ENCODE measurements at places on chromosomes 3 and 15. TPM values are rescaled to one million over a fixed set of nuclear protein-coding genes. Genes with fewer than 3 reads are reported as not detected.

GRCh38 chr15:50341616-50342136 is 13.3 kb downstream of the GABPB1 start:
- H3K36me3 ChIP-seq: no peaks in the 10 kb centered on the region
- DNase-seq: no peak
- H3K4me1 ChIP-seq: no peaks in the 10 kb centered on the region
- no peak overlapping the region for H3K27ac ChIP-seq
- no peaks in the 10 kb centered on the region for H3K27me3 ChIP-seq

DNA sequence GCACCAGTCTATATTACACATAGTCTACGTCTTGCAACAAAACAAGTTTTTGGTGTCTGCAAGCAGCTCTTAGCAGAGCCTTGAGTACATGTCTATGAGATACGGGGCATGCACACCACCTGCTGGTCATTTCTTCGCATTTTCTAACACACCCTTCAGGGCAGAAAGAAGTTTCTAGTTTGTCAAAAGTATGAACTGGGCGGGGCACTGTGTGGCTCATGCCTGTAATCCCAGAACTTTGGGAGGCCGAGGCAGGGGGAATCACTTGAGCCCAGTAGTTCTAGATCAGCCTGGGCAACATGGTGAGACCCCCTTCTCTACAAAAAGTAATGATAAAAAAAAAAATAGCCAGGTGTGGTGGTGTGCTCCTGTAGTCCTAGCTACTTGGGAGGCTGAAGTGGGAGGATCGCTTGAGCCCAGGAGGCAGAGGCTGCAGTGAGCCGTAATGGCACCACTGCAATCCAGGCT is 64.2 kb upstream of the ARL8B start:
- no peak overlapping the region for H3K4me3 ChIP-seq
- peaks cover 12% of the 10 kb centered on the region for H3K4me1 ChIP-seq
- no peak overlapping the region for H3K27ac ChIP-seq
- H3K27me3 ChIP-seq: no peaks in the 10 kb centered on the region
- DNase-seq: peak; percentile 88

- H3K36me3 ChIP-seq: peaks cover 40% of the 10 kb centered on the region
- no peaks in the 10 kb centered on the region for H3K4me1 ChIP-seq
- no peak overlapping the region for H3K27ac ChIP-seq
- H3K27me3 ChIP-seq: no peaks in the 10 kb centered on the region
These were observed 16.2 kb downstream of the NISCH start for GRCh38 chr3:52471371-52472238.

GRCh38 chr3:126816298-126816697 is 112.3 kb downstream of the CHCHD6 start:
- H3K27me3 ChIP-seq: no peaks in the 10 kb centered on the region
- H3K4me1 ChIP-seq: peaks cover 23% of the 10 kb centered on the region
- H3K36me3 ChIP-seq: no peaks in the 10 kb centered on the region
- no peak overlapping the region for H3K4me3 ChIP-seq

The MORC1 gene
- not detected for total RNA-seq

The SYNPR gene
- 0.36 TPM for total RNA-seq

DNA sequence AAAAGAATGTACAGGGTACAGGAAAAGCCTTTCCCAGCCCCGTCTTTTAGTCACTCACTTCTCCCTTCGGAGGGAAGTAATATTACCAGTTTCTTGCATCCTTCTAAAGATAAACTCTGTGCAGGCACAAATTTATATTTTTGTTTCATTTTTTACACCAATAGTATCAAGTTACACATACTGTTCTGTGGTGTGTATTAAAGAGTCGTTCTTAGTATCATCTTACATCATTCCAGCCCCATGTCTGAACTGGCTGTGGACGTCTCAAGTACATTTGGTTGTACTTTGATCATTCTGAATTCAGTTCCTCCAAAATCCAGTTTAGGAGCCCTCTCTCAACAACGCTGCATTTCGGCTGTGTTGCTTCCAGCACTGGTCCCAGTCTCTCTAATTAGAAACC is 68.7 kb downstream of the LMLN start:
- no peaks in the 10 kb centered on the region for H3K4me1 ChIP-seq
- H3K27ac ChIP-seq: no peak overlapping the region
- no peaks in the 10 kb centered on the region for H3K27me3 ChIP-seq
- H3K36me3 ChIP-seq: no peaks in the 10 kb centered on the region
- DNase-seq: no peak

The CORO2B gene
- total RNA-seq: 3.9 TPM

The FAM174B gene
- 5.3 TPM for total RNA-seq

DNA sequence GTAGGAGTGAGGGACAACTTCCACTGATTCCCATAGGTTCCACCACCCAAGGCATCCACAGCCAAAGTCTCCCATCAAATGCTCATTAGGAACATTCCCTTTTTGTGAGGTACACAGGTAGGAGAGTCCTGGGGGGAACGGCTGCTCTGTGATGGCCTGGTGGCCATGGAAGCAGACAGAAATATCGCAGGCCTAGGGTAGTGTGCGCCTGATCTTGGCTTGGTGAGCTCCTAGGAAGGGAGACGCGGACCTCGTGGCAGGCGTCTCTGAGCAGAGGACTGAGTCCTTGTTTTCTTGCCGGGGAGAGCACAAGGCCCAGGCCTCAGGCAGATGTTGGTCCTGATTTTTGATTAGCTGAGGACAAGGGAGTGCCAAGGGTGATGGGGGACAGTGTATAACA is 99.5 kb downstream of the SNRPN start:
- no peaks in the 10 kb centered on the region for H3K4me1 ChIP-seq
- H3K27me3 ChIP-seq: no peaks in the 10 kb centered on the region
- no peak overlapping the region for H3K27ac ChIP-seq
- no peak for DNase-seq
- no peak overlapping the region for H3K4me3 ChIP-seq
- H3K36me3 ChIP-seq: peaks cover 97% of the 10 kb centered on the region

DNA sequence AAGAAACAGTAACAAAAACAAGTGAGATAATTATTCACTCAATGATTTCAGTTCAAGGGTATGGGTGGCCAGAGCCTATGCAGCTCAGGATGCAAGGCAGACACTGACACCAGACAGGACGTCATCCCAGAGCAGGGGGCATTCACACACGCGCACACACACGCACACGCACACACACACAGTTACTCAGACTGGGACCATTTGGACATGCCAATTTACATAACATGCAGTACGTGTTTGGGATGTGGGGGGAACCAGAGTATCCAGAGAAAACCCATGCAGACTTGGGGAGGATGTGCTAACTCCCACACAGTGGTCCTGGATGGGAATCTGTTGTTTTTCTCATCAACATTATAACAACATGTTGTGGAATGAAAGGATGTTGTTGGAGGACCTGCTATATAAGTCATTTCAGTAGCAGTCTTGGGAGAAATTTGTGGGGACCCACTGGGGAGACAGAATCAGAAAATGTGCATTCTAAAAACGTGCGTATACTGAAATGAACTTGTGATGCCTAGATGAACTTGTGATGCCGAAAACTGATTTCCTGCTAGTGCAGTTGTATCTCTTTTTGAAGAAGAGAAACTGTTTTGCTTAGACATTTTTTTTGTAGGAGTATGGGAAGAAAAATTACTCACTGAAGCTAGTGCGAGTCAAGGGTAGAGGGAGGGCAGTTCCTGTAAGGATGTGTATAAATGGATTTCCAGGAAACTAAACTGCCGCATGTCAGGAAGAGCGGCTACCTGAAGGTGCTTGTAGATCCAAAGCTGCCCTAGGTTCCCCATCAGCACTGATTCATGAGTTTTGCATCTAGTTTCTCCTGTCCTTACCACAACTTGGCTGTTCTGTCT is 25.2 kb downstream of the CD200 start:
- no peaks in the 10 kb centered on the region for H3K36me3 ChIP-seq
- no peak for DNase-seq
- no peaks in the 10 kb centered on the region for H3K27me3 ChIP-seq

DNA sequence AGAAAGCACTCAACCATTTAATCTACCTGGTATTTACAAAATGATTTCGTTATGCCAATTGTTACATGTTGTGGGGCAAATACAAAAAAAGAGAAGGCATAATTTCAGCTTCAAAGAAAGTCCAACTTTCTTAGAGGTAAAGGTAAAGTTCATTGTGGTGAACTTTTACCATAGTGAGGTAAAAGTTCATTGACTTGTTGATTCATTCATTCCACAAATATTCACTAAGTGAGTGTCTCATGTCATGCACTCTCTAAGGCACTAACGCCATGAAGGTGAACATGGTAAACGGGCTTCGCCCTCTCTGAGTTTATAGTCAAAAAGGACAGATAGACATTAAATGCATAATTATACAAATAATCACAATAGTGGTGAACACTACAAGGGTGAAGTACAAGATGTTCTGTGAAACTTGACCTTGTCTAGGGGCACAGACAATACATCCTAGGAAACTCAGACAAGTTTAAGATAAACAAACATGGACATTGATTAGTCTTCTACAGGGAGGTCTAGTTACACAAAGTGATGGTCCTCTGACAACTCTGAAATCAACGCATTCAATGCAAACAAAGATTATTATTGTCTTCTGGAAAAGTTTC is 378.6 kb downstream of the MAGI1 start:
- H3K4me3 ChIP-seq: no peak overlapping the region
- DNase-seq: no peak
- H3K27me3 ChIP-seq: no peaks in the 10 kb centered on the region
- no peaks in the 10 kb centered on the region for H3K4me1 ChIP-seq
- no peak overlapping the region for H3K27ac ChIP-seq

GRCh38 chr3:171772427-171773056 is 37.7 kb downstream of the PLD1 start:
- H3K4me3 ChIP-seq: no peak overlapping the region
- H3K27me3 ChIP-seq: no peaks in the 10 kb centered on the region
- H3K36me3 ChIP-seq: no peaks in the 10 kb centered on the region
- no peaks in the 10 kb centered on the region for H3K4me1 ChIP-seq
- H3K27ac ChIP-seq: no peak overlapping the region

The TRPC1 gene
- total RNA-seq: 21.7 TPM

DNA sequence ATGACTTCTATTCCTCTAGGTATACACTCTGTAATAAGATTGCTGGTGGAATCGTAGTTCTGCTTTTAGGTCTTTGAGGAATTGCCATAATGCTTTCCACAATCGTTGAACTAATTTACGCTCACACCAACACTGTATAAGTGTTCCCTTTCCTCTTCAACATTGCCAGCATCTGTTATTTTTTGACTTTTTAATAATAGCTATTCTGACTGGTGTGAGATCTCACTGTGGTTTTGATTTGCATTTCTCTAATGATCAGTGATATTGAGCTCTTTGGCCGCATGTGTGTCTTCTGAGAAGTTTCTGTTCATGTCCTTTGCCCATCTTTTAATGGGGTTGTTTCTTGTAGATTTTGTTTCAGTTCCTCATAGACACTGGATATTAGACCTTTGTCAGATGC is 12.8 kb downstream of the NXPE3 start:
- H3K4me3 ChIP-seq: no peak overlapping the region
- H3K4me1 ChIP-seq: no peaks in the 10 kb centered on the region
- no peak overlapping the region for H3K27ac ChIP-seq
- no peak for DNase-seq
- H3K36me3 ChIP-seq: peaks cover 15% of the 10 kb centered on the region
- H3K27me3 ChIP-seq: no peaks in the 10 kb centered on the region

DNA sequence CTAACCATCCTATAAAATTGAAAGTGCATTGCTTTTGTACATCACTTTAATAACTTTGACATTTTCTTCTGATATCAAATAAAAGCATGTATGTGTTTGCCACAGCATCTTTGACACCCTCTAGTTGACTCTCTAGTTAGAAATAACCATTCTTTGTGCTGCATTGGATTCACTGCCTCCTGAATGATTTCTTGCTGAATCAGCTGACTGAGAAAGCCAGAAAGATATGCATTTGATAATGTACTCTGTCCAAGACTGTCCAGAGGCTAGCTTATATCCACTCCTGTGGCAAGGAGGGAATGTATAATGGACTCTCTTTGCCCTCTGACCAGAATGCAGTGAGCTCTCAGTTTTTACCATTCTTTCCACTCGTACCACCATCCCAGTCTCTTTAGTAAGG is 6.2 kb downstream of the RAB11A start:
- H3K27ac ChIP-seq: no peak overlapping the region
- no peaks in the 10 kb centered on the region for H3K27me3 ChIP-seq
- H3K4me3 ChIP-seq: no peak overlapping the region
- H3K36me3 ChIP-seq: peaks cover 22% of the 10 kb centered on the region
- H3K4me1 ChIP-seq: peaks cover 17% of the 10 kb centered on the region

DNA sequence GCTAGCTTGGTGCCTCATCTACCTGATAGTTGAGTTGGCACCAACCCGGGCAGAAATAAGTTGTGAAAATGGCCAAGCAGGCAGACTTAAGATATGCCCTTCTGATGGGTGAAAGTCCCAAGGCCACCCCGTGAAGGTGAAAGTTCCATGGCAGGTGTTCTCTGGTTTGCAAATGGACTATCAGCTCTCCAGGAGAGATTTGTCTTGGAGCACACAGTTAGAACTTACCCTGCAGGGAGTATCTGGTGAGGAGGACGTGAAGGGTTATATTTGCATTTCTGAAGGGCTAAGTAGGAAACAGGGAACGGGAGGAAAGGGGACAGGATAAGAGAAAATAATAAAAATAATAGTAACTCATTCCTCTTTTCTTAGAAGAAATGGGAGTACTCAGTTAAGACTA is 220.5 kb downstream of the TP63 start:
- H3K4me1 ChIP-seq: no peaks in the 10 kb centered on the region
- no peaks in the 10 kb centered on the region for H3K36me3 ChIP-seq
- no peaks in the 10 kb centered on the region for H3K27me3 ChIP-seq
- H3K4me3 ChIP-seq: no peak overlapping the region
- no peak for DNase-seq

The AGTR1 gene
- total RNA-seq: 38.4 TPM

DNA sequence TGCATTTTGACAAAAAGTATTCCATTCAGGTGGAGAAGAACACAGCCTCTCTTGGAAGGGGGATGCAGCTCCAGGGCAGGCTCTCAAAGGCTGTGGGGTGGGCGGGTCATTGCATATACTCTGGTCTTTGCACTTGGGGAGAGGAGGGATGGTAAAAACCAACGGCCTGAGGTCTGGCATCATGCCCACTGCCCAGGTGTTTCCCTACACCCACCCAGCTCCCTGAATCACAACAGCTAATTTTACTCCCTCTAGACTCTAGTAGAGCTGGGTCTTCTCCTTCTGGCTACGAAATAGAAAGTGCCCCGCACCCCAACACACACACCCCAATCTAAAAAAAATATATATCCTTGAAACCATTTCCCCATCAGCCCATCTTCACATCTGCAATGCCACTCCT is 1.0 kb downstream of the MYLK start:
- peaks cover 10% of the 10 kb centered on the region for H3K4me1 ChIP-seq
- peak overlapping the region; percentile 57 for H3K4me3 ChIP-seq
- no peak for DNase-seq

DNA sequence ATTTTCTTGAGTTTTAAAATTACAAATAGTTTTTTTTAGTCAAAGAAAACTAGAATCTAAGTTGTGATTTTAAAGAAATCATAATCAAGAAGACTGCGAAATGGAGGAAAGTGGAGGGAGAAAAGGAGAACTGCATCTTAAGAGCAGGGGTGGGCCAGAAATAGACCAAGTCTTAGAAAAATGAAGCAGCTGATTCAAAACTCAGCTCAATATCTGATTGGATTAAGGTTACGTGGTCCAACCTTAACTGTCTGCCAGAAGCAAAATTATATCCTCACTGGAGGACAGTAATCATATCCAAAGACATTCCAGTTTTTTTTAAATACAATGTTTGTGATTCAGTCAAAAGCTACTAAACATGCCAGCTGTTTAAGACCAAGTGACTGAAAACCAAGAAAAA is 41.4 kb downstream of the CHSY1 start:
- no peaks in the 10 kb centered on the region for H3K4me1 ChIP-seq
- no peak overlapping the region for H3K4me3 ChIP-seq
- no peak for DNase-seq
- H3K27me3 ChIP-seq: no peaks in the 10 kb centered on the region
- H3K27ac ChIP-seq: peak overlapping the region; percentile 28
- no peaks in the 10 kb centered on the region for H3K36me3 ChIP-seq
